ENCODE measurements at places on chromosomes 2 and 18.

GRCh38 chr2:189848276-189848675 lies 64.0 kb downstream of the PMS1 start:
- no peak for DNase-seq

DNA sequence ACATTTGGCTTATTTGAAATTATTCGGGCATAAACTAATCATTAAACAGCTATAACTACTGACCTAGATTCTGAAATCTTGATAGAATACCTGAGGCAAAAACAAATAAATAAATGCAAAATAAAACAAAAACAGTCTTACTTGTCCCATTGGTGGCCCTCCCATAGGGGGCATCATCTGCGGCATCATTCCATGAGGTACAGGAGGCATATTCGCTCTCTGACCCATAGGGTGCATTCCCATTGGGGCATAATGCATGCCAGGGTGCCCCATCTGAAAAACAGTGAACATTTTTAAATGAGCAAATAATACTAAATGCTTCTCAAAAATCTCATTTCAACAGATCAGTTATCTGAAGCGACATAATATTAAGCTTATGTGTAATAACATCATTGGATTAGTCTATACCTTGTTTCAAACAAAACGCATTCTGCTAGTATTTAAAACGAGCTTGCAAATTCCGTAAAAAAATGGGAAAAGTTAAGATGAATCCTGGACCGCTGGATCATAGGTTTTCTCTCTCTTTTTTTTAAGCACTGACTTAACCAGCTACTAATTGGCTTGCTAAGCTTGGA lies 1.3 kb downstream of the PRPF40A start:
- no peak for DNase-seq

DNA sequence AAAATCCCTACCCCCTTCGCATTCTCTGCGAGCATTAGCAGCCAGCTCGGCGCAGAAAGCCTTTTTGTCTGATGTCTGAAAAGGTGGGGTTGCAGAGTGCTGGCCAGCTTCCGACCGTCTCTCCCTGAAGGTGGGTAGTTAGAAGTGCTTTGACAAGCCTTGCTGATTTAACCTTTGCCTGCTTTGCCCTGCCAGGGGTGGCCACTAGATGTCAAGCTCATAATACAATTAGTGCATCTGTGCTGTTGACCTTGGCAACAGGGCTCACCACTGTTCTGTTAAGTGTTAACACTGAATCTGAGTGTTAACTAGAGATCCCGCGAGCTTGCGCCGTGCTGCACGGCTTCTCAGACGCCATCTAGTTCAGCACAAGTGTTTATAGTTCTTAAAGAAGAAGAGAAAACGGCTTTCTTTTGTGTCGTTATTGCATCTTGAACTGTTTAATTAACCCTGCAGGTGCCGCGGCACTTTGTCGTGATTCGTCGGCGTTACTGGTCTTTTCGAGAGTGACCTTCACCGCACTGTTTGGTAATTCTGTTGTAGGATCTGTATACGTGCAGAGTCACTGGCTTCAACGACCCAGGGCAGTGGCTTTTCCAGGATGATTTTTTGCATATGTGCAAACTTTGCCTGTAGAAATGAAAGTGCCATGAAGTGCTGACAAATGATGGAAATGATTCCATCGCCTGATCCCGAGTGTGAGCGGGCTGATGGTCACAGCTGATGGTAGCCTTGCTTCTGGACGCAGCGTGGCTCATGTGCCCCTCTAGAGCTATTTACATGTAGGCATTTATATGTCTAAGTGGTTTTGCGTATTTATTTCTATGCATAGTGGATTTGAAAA lies 5.5 kb downstream of the SALL3 start:
- no peak for DNase-seq

DNA sequence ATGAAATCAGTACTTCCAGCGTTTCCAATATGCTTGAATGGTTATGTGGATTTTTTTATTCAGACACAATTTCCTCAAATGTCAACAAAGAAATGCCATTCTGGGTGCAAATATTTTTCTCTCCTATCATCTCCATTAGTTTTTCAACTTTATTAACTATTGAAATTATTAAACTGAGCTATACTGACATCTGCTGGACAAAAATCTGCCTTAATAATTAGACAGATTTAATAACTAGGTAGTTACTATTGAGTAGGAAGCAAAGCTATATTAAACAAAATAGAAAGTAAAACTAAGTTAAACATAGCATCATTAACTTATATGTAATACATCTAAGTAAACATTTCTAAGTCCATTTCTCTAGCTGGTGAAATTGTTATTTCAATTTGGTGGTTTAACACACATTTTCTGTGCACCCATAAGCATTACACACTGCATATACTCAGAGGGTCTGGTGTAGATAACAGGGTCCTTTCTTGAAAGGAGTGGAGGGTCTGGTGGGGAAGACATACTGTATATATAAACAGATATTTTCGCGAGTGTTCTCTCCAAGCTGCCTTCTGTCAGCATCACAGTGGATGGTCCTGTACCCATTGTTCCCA lies 77.0 kb downstream of the LANCL1 start:
- DNase-seq: no peak

GRCh38 chr2:128537646-128538045 lies 219.0 kb upstream of the HS6ST1 start:
- DNase-seq: peak; percentile 29

DNA sequence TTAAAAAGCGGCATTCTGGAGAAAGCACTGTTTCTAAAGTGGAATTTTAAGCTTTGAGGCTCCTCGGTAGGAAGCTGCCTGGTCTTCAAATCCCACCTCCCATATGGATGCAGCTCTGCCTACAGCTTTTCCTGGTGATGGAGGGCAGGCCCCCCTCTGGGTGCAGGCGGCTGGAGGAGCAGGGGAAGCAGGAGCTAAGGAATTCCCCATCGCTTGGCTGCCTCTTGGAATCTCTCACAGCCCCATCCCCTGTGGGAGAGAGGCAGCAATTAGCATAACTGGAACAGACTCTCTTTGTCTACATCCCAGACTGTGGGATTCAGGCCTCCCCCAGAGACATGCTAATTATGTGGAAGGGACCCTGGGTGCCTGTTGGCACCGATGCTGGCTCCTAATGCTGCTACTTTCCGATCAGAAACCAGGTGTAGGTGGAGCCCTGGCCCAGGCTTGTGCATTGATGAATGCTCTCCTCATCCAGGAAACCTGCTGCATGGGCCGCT lies 51.3 kb downstream of the LIPG start:
- no peak for DNase-seq

DNA sequence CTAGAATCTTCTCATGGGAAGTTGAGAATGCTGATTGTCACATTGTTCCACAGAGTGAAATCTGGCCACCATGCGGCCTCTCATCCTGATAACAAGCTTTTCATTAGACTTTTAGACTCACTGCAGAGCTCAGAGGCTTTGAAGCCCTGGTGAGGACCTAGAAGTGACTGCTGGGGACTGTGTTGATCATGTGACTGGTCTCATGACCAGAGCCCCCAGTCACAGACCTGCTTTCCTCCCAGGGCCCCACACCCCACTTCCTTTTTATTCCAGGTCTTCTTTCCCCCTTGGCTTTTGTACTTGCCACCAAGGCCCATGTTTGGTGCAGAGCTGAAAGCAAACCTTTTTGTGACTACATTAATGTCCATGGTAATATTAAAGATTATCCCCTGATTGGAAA lies 45.2 kb downstream of the PRKCE start:
- DNase-seq: no peak

- no peak for DNase-seq
Measured at GRCh38 chr2:133193544-133194361, 374.5 kb downstream of the NCKAP5 start.

DNA sequence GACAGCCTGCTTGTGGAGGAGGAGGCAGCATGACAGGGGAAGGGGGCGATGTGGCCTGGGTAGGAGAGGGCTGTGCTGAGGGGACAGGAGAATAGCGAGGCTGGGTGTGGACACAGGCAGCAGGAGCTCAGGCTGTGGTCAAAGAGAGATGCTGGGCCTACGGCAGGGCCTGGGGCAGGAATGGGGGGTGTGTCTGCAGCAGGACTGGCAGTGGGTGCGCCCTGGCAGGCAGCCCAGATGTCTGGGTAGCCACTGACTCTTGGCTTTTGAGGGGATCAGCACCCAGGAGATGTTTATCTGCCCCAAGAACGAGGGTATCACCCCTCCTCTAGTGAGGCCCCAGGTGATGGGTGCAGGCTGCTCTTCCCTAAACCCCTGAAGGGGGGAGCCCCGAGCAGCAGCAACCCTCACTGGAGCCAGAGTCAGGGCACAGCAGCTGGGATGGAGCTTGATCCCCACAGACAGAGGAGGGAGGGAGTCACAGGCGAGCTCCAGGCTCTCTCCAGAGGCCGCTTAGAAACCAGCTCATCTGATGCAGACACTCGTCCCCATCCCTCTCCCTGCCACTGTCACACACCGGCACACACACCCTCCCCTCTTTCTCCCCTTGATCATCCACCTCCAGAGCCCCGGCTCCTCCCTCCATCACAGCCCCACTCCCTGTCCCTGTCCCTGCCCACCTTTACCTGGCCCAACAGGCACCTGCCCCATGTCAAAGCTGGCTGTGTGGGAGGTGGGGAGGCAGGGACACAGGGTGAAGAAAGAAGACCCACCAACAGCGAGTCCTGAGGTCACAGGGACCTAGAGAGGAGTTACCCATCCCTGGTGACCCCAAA lies 29.8 kb upstream of the TNS1 start:
- no peak for DNase-seq

GRCh38 chr2:168054657-168055056 lies 192.7 kb downstream of the STK39 start:
- no peak for DNase-seq

DNA sequence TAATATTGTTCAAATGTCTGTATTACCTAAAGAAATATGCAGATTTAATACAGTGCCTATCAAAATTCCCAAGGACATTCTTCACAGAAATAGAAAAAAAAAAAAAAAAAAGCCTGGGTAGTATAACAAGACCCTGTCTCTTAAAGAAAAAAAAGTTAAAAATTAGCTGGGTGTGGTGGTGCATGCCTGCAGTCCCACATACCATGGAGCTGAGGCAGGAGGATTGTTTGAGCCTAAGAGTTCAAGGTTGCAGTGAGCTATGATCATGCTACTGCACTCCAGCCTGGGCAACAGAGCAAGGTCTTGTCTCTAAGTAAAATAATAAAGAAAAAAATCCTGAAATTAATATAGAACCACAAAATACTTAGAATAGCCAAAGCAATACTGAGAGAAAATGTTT lies 51.9 kb downstream of the SLC16A14 start:
- DNase-seq: no peak

DNA sequence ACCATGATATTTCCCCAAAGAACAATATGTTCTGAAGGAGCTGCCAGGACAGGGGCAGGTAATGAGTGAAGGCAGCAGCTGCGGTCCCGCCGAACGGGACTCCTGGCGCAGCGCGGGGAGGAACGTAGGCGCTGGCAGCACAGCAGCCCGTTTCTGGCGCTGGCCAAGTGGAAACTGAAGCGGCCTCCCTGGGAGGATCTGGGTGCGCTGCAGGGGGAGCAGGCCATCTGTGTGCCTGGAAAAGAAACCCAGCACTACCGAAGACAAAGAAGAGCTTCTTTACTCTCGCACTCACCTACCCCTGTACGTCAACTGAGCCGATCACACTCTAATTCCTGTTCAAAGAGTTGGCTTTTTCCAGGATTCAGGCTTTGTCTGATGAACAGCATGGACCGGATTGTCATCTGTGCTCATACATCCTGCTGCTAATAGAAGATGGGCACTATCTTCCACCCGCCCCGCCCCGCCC lies 11.8 kb downstream of the G6PC2 start:
- no peak for DNase-seq

GRCh38 chr2:28710545-28710944 lies 41.1 kb upstream of the PPP1CB start:
- DNase-seq: no peak

- no peak for DNase-seq
Measured at GRCh38 chr2:133821107-133821760, 253.0 kb upstream of the NCKAP5 start.

GRCh38 chr2:11234309-11234708 lies 79.0 kb downstream of the SLC66A3 start:
- no peak for DNase-seq

DNA sequence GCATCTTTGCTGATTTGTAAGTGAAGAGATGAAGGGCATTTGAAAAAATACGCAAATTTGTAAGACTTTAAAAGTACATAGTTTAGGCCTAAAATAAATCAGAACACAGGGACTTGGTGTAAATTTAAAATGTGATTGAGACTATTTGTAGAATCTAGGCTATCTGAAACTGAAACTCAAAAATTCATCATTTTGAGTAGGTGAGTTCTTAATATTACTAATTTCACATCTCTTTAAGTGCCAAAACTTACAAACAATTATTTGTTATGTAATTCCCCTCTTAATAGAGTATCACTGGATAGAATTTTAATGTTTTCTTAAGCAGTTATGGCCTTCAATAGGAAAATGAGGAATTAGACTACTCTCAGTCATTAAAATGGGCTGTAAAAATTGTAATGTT lies 14.0 kb upstream of the HRH4 start:
- no peak for DNase-seq

DNA sequence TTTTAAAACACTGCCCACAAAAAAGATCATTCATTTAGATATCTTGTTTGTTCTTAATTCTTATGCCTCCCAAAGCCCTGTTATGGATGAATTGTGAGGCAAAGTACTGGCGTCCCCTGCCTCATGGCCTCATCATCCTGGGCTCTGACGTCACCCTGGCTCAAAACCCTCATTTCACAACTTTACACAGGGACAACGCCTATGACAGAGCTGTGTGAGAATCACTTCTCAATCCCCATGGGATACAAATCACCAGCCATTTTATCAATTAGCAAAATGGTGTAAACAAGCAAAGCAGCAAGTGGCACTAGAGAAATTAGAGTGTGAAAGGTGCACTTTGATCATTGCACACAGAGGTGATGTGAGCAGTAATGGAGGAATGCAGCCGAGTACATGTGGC lies 16.6 kb downstream of the FHOD3 start:
- no peak for DNase-seq

- DNase-seq: no peak
Measured at GRCh38 chr2:176293334-176293733, 24.1 kb downstream of the MTX2 start.

DNA sequence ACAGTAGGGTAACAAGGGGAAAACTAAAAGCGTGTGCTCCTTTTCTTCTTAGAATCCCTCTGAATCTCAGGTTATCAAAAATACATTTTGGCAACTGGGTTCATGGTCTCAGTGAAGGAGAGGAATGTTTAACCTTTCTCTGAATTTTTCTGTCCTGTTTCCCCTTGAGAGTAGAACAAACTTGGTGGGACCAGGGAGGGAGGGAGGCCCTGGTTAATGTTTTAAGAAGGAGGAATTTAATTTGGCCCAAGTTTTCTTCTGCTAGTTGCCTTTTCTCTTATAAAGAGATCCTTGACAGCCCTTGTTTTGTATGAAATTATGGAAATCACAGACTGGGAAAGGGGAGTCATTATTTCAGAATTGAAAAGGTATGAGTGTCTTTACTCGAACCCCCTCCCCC lies 12.2 kb upstream of the POU3F3 start:
- no peak for DNase-seq

- no peak for DNase-seq
Measured at GRCh38 chr2:193679847-193680246, 1485.1 kb upstream of the TMEFF2 start.

Measured in fibroblast of skin of left biceps (primary cell).